Caki2 (cell line): ENCODE measurements at places on chromosomes 6 and 20. TPM values are rescaled to one million over a fixed set of nuclear protein-coding genes. Genes with fewer than 3 reads are reported as not detected.
A peak's percentile ranks its signal among the peaks of the same experiment; 100 is the strongest.

GRCh38 chr6:161091972-161092701, 100.6 kb downstream of the MAP3K4 start:
- no peak for DNase-seq

- DNase-seq: peak; percentile 79
Observed at GRCh38 chr6:10567256-10568026, 46.3 kb downstream of the GCNT2 start.

DNA sequence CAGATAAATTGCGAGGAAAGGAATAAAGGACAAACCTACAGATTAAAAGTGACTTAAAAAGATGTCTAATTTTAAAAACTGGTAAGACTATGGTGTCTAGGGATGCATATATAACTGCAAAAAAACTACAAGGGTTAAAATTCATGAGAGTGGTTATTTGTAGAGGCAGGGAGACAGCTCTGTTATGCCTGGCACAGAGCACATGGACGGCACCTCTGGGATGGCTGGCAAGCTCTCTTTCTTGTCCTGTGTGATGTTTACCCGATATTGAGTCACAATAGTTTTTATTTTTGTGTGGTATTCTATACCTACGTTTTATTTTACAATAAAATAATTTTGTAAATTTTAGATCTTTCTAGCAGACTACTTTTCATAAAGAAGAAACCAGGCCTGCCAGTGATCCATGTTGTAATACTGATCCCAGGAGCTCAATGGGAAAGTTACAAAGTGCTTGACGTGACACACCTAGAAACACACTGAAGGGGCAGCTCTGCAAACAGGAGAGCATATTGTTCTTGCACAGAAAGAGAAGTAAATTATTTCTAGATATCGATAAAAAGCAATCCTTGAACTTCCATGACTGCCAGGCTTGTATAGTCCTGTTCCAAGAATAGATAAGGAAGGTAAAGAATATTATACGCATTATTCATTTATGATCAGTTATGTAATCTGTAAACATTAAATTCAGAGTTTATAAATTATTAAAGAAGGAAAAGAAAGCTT, 290.0 kb downstream of the PTPRK start:
- DNase-seq: no peak

DNA sequence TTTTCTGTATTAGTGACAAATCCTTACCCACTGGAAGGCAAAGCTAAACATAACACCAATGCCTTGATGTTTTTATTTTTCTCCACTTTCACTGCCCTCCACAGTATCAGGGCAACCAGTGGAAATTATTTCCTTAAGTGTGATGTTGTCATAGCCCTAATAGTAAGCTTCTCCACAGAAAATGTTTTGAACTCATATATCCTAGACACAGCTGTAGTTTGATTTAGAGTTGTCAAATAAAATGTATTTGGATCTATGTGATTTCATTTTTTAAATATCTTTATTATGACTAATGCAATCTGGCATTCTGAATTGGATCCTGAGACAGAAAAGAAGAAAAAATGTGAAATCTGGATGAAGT, 70.9 kb upstream of the UFL1 start:
- DNase-seq: no peak

Gene MOG
- total RNA-seq: not detected in 2 replicates

DNA sequence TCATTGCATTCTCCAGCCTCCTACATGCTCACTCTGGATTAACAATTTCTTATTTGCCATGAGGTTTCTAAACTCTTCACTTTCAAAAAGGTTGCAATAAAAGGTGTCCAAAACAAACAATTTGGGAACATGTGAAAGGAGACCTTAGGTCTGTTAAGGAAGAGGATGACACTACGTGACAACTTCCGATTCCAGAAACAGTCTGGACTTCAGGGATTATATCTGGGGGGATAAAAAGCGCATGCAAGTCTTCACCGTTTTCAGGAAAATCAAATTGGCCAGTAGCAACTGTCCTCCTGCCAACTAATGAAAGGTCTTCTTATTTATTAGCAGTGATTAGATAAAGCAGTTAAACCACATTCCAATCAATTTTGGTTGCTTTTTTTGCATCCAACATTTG, 1.8 kb downstream of the ZDHHC14 start:
- no peak for DNase-seq

Gene GUCA1A
- not detected in 2 replicates for total RNA-seq

Gene LST1
- not detected in 2 replicates for total RNA-seq

Gene GGT7
- 4.1 and 9.6 TPM in 2 replicates for total RNA-seq

GRCh38 chr6:15114061-15114460, 131.8 kb upstream of the JARID2 start:
- no peak for DNase-seq

Gene LCA5
- 2.3 and 4.4 TPM in 2 replicates for total RNA-seq

Gene NMBR
- not detected in 2 replicates for total RNA-seq

- DNase-seq: peak; percentile 99
Observed at GRCh38 chr6:53615633-53616449, 49.7 kb downstream of the KLHL31 start.

Gene CCN6
- not detected in 2 replicates for total RNA-seq

GRCh38 chr6:110864824-110865223, 9.8 kb upstream of the AMD1 start:
- DNase-seq: no peak

GRCh38 chr6:109239160-109239559, 143.1 kb downstream of the CD164 start:
- no peak for DNase-seq

Gene OXT
- not detected in 2 replicates for total RNA-seq

Gene PPP1R16B
- total RNA-seq: 0.07 and 0.78 TPM in 2 replicates

Gene DOP1A
- 2.6 and 4.4 TPM in 2 replicates for total RNA-seq

DNA sequence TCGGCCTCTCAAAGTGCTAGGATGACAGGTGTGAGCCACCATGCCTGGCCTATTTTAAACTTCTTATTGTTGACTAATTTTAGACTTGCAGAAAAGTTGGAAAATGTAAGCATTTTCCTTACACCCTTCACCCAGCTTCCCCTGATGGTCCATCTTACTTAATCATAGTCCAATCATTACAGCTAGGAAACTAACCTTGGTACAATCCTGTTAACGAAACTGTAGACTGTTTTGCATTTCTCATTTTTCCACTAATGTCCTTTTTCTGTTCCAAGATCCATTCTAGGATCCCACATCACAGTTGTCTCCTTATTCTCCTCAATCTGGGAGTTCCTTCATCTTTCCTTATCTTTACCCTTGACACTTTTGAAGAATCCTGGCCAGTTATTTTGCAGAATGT, 659 bp upstream of the GFRA4 start:
- DNase-seq: no peak

Gene WFDC8
- not detected in 2 replicates for total RNA-seq

DNA sequence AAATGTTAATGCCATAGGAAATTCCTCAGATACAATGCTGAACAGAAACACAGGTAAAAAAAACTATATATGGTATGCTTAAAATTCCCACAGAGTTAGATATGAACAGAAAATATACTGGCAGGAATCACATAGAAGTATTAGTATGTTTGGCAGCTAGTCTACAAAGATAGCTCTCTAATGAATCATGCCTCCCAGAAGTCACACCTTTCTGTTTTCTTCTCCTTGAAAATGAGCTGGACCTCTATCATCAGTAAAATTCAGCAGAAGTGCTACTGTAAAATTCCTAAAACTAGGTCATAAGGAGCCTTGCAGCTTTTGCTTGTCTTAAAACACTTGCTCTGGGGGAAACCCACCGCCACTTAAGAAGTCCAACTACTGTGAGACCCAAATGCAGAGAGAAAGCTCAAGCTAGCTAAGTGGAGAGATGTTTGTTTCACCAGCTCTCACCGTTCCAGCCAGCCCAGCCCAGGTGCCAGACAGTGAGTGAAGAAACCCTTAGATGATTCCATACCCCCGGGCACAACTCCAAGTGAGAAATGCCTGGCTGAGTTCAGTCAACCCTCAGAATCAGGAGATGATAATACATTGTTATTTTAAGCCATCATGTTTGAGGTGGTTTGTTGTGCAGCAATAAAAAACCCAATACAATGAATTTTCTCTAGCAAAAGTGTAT, 43.0 kb downstream of the TSPYL4 start:
- peak; percentile 43 for DNase-seq

DNA sequence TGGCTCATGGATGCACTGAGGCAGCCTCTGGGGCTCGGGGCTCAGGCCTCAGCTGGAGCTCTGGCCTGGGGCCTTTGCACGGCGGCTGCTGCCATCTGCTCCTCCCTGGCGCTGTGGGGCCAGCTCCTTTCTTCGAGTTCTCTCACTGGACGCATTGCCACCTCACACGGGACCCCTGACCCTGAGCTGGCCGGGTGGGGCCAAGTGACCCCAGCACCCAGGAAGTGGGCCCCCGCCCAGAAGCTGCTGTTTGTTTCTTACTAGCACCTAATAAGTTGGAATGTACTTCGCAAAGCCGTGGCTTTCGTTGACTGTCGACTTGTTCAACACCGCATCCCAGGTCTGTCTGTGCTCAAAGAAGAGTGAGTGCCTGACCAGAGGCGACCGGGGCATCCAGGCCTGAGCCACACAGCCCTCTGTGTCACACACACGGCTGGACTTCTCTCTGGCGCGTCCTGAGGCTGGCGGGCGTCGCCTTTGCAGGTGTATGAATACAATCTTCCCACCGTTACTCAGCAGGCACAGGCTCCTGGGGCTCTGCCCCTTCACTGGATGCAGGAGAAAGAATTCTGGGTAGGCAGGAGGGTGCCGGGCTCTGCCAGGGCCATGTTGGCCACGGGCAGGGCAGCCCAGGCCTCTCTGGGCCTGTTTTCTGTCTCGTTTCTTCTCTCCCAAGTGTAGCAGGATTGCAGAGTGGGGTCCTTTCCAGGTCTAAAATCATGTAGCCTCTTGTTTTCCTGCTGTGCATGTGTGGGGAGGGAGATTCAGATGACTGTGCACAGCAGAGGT, 112.9 kb downstream of the DLL1 start:
- no peak for DNase-seq

DNA sequence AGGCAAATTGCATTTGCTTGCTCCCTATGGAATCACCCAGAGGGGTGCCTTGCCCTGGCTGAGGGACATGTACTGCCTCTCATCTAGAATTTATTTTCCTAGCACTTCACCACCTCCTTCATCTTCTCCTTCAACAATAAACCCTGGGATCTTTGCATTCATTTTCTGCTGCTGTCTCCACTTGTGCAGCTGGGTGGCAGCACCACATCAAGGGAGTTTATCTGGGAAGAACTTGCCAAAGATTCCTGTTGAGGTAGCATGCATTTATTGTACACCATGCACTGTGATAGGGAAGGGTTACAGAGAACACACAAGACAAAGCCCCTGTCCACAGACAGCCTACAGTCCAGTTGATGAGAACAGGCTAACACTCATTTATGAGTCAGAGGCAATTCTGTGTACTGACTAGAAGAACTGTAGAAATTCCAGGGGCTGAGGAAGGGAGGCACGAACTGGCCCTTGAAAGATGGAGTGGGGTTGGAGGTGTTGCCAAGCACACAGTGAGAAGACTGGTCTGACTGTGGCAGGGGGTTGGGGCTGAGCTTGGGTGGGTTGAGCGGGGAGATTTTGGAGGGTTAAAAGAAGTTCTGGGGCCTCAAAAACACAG, 17.5 kb downstream of the C20orf173 start:
- DNase-seq: peak; percentile 54

- DNase-seq: no peak
Observed at GRCh38 chr20:46929902-46930301, 35.3 kb downstream of the EYA2 start.

GRCh38 chr20:20796766-20797440, 84.5 kb upstream of the RALGAPA2 start:
- DNase-seq: no peak

Gene FKBP1C
- total RNA-seq: 0.10 and 0.17 TPM in 2 replicates

DNA sequence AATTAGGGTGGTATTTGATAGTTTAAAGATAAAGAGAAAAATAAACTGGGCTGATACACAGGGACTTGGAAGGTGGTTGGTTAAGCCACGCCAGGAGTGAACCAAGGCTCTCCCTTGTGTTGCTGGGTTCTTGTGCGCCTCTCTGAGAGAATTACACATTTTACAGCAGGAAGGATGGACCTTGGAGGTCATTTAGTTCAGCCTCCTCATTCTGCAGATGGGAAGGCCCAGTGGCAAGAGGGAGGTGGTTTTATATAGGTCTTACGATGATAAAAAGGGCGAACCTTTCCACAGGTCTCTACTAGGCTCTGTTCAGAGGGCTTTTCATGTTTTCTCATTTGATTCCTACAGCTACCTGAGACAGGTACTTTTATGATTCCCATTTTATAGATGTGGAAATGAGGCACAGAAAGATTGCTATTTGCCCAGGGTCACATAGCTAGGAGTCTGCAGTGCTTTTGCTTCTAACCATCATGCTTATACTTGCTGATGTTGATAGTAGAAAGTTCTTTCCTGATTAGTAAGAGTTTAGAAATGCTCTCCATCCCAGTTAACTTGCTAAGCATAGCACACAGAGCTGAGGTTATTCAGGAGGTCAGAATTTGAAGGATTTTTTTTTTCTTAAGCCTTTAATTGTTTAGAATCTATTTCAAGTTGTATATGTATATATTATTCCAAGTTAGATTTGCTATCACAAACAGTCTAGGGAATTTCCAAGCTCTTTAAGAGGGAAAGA, 12.8 kb downstream of the HIVEP1 start:
- DNase-seq: no peak

GRCh38 chr20:34871320-34871926, 1.2 kb downstream of the GGT7 start:
- no peak for DNase-seq

GRCh38 chr6:30500421-30501355, 11.4 kb downstream of the HLA-E start:
- DNase-seq: no peak

Gene DLK2
- 0.07 TPM in 1 of 2 replicates, not detected in the other for total RNA-seq

Gene SLC25A27
- total RNA-seq: 4.6 and 7.6 TPM in 2 replicates

- no peak for DNase-seq
Observed at GRCh38 chr6:46556053-46556452, 64.8 kb upstream of the RCAN2 start.

DNA sequence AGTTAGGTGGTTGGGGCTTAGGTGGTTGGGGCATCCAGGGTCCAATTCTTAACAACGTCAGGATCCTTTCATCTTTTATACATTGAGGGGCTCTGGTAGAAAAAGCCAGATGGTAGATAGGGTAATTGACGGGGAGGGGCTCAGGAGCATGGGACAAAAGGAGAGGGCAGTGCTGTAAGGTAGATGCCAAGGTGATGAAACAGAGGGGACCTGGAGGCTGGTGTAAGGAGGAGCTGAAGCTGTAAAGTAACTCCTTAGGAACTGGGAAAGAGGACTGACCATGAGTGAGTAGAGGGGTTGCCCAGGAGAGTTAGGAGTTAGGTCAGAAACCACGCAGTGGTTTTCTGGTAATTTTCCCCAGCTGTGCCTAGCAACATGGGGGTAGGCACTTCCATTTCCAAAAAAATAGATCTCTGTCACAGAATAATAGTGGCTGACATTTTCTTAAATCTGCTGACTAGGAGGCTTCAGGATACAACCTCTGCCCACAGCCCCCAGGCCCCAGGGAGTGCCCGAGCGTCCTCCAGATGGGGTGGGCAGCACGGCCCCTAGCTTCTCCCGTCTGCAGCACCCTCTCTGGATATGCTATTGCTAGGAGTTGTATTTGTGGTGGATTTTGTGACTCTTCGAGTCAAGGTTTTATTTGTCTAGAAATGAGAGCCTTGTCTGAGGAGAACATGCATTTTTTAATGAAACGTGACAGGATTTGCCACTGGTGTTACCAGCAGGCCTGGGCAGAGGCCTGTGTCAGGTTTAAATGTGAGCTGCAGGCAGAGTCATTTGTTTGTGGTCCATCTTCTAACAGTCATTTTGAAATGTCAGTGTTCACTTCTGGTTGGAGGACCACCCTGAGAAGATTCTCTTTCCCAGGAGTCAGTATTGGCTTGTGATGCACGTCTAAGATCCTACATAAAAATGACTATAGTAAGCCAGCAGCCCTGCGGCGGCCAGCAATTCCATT, 44.6 kb downstream of the TULP4 start:
- DNase-seq: no peak
